ENCODE measurements at places on chromosomes 3 and 15.

DNA sequence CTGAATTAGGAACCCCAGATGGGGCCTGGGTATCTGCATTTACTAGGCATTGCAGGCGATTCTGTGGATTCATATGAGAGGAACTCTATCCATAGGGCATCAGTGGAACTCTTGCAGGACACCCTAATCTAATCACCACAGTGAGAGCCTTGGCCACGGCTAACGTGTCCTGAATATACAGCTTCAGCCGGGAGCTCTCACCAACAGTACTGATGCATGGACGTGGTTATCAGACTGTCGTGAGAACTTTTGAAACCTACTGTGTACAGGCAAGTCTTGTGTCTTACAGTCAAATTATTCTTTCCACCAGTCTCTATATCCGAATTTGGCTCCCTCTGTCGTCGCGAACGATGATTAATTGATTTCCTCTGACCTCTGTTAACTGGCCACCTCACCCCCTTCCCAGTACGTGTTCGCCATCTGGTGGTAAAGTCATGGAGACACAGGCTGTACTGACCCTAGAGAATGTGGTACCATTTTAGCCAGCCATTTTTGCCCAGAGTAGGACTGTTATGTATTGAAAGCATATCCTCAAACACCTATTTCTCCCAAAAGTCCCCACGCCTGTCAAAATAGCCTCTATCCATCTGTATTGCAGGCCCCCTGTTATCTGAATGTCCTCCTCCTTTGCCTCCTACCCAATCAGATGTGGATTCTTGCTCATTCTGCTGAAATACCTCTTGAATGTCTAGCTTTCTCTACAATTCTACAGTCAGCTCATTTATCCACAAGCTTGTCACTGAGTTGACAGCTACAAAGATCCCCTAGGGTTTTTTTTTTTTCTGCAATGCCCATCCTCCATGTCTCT is 39.7 kb downstream of the GLDN start:
- DNase-seq, result no peak

- peak; percentile 34 for DNase-seq
These were observed 781 bp downstream of the TRNT1 start for GRCh38 chr3:3127432-3128010.

DNA sequence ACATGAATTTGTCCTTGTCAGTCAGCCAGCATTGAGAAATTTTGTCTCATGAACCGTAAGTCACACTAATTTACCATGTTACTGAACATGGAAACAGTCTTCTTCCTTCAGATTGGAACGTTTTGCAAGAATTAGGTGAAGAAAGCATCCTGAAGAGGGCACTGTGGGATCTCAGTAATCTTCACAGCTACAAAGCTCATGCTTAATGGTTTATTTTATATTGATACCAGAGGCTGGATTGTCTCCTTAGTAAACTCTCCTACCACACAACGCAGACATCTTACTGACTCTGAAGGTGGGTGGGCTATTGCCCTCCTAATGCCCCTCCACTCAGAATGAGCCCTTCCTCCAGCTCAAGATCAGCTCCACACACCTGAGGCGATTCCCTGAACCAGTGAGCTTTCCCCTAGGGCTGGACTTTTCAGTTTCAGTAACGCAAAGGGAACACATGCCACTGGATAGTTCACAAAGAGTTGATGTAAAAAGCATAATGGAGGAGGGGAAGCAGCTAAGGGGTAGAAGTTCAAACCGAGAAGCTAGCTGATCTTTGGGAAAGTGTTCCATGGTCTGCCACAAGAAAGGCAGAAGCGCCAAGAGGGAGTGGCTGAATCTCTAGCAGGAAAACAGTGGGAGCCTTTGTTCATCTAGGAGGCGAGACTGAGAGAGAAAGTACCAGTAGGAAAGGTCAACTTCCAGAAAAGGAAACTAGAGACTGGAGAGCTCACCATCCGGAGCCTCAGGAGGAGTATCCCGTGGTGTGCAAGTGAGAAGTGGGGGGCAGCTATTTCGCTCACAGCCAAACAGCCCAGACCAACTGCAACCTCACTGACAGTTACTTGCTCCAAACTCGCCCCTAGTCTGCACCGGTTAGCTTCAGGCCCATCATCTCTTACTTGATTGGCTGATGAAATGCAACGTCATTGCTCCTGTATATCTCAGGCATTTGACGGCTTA is at the start of gene SLC9C1:
Gene SLC9C1 (minus strand): TSS at position 849 of the 954 bp plus-strand sequence. CDS start 7,425 bp downstream, outside the sequence.
- DNase-seq, result peak; percentile 22

- DNase-seq, result no peak
These were observed 25.4 kb downstream of the PXK start for GRCh38 chr3:58358092-58358491.

- peak; percentile 46 for DNase-seq
These were observed 36.5 kb downstream of the DAPK2 start for GRCh38 chr15:64009798-64010261.

- no peak for DNase-seq
These were observed 204.2 kb upstream of the ICE2 start for GRCh38 chr15:60683156-60683555.

DNA sequence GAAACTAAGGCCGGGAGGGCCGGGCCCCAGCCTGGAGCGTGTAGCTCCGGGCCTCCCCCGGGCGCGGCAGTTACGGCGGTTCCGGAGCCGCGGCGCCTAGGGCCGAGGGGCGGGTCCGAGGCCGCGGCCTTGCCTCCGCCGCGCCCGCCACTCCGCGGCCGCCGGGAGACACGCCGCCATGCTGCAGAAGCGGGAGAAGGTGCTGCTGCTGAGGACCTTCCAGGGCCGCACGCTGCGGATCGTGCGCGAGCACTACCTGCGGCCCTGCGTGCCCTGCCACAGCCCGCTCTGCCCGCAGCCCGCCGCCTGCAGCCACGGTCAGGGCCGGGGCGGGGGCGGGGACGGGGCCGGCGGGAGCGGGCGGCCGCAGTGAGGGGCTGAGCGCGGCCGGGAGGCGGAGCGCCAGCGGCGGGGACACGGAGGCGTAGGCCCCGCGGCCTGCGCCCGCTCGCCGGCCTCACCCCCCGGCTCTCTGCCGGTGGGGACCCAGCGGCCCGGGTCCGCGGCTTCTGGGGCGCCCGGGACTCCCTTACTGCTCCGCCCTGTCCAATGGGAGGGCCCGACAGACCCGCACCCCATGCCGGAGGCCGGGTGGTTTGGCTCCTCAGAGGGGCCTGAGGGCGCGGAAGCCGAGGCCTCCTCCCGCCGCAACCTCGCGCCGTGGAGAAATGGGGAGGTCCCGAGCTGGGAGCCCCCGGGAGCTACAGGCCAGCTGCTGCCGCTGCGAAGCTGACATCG is at the start of gene DIS3L:
Gene DIS3L (plus strand): TSS at position 150 of the 738 bp plus-strand sequence. CDS start 29 bp downstream, at position 179.
- DNase-seq, result peak; percentile 62

GRCh38 chr3:129600348-129600747 is 6.1 kb downstream of the PLXND1 start:
- no peak for DNase-seq

- DNase-seq, result no peak
These were observed 66.7 kb upstream of the TNIK start for GRCh38 chr3:171526869-171527268.

DNA sequence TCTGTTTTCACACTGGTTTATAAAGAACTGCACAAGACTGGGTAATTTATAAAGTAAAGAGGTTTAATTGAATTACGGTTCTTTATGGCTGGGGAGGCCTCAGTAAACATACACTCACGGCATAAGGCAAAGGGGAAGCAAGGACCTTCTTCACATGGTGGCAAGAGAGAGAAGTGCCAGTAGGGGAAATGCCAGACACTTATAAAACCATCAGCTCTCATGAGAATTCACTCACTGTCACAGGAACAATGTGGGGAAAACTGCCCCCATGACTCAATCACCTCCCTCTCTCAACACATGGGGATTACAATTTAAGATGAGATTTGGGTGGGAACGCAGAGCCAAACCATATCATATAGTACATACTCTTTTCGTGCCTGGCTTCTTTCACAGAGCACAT is 42.4 kb downstream of the MAP2K1 start:
- no peak for DNase-seq

- no peak for DNase-seq
These were observed 470.5 kb downstream of the EPHA3 start for GRCh38 chr3:89577637-89578530.

All from activated CD8-positive, alpha-beta memory T cell treated with anti-CD3 and anti-CD28 coated beads, Interleukin-2, amount 50 U/mL, for 4 hours (primary cell).